ENCODE measurements at places on chromosomes 2 and 18.
A peak's percentile ranks its signal among the peaks of the same experiment; 100 is the strongest.

DNA sequence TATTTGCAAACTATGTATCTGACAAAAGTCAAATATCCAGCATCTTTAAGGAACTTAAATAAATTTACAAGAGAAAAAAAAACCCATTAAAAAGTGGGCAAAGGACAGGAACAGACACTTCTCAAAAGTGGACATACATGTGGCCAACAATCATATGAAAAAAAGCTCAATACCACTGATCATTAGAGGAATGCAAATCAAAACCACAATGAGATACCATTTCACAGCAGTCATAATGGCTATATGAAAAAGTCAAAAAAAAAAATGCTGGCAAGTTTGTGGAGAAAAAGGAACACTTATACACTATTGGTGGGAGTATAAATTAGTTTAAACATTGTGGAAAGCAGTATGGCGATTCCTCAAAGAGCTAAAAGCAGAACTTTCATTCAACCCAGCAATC, 130.3 kb upstream of the LHCGR start:
- DNase-seq, result no peak

DNA sequence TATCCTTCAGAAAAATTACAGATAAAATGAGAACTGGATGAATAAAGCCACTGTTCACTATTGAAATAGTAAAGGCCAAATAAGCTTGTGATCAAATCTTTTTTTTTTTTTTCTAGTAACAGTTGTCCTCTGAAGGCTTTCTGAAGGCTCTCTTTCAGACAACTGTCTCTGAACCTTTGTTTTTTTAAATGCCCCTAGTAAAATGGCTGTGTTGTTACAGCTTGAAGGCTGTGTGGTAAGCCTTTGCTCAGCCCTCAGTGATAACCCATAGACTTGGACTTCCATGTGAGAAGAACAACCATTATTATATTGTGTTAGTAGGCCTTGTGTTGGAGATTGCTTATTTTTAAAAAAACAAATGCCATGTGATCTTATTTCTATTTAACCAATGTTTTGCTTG, 17.6 kb downstream of the FMNL2 start:
- no peak for DNase-seq

- peak; percentile 35 for DNase-seq
Measured at GRCh38 chr18:57523171-57523956, 63.1 kb downstream of the FECH start.

- no peak for DNase-seq
Measured at GRCh38 chr18:8351161-8351560, 258.1 kb upstream of the RAB12 start.

Measured in NCI-H526 treated with DMSO at 0.1 percent for 48 hours (cell line).